ENCODE measurements at places on chromosomes 4 and X. TPM values are rescaled to one million over a fixed set of nuclear protein-coding genes. Genes with fewer than 3 reads are reported as not detected.

COL4A6 gene
- total RNA-seq, result 58.3 TPM

GRIA3 gene
- not detected for total RNA-seq

- no peak overlapping the region for H3K4me3 ChIP-seq
- peaks cover 16% of the 10 kb centered on the region for H3K4me1 ChIP-seq
Observed at GRCh38 chr4:109005523-109005922, 242.7 kb upstream of the ETNPPL start.

DNA sequence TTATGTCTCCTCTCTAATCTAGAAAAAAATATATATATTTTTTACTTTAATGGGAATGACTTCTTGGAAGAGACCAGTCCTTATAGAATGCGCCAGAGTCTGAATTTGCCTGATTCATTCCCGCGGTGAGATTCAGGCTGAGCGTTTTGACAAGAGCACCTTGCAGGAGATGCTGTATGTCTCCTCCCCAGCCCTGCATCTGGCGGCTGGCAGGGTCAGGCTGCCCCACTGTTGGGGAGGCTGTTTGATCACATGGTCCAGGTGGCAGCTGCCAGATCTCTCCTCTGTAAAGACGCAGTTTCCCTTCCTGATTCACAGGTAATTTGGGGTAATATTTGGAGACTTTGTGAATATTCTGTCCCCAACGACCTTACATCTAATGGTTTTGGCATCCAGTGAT, 9.7 kb downstream of the PDZD4 start:
- H3K4me1 ChIP-seq, result no peaks in the 10 kb centered on the region
- H3K4me3 ChIP-seq, result no peak overlapping the region
- no peak for DNase-seq
- no peak overlapping the region for H3K27ac ChIP-seq
- peaks cover 40% of the 10 kb centered on the region for H3K27me3 ChIP-seq
